ENCODE measurements at places on chromosomes 11 and 22.
A peak's percentile ranks its signal among the peaks of the same experiment; 100 is the strongest.

GRCh38 chr22:36660510-36660840 is 43.1 kb downstream of the CACNG2 start:
- no peaks in the 10 kb centered on the region for H3K4me1 ChIP-seq
- no peaks in the 10 kb centered on the region for H3K27me3 ChIP-seq
- H3K27ac ChIP-seq = no peak overlapping the region
- no peak for DNase-seq
- H3K4me3 ChIP-seq = no peak overlapping the region

- H3K36me3 ChIP-seq = no peaks in the 10 kb centered on the region
- no peak overlapping the region for H3K4me3 ChIP-seq
- H3K27ac ChIP-seq = peak overlapping the region; percentile 94
- peak; percentile 65 for DNase-seq
- H3K4me1 ChIP-seq = peaks cover 53% of the 10 kb centered on the region
Observed at GRCh38 chr22:40043081-40043480, 48.3 kb downstream of the FAM83F start.

- peak; percentile 11 for DNase-seq
- H3K36me3 ChIP-seq = no peaks in the 10 kb centered on the region
- H3K4me1 ChIP-seq = no peaks in the 10 kb centered on the region
- no peak overlapping the region for H3K27ac ChIP-seq
- H3K27me3 ChIP-seq = no peaks in the 10 kb centered on the region
Observed at GRCh38 chr11:2768471-2769408, 68.9 kb upstream of the KCNQ1OT1 start.

GRCh38 chr11:121762820-121763219 is 310.1 kb upstream of the SORL1-AS1 start:
- H3K36me3 ChIP-seq = no peaks in the 10 kb centered on the region
- H3K27me3 ChIP-seq = no peaks in the 10 kb centered on the region
- H3K4me1 ChIP-seq = peaks cover 12% of the 10 kb centered on the region
- no peak overlapping the region for H3K27ac ChIP-seq

GRCh38 chr11:93710239-93710638 is 31.1 kb downstream of the TAF1D start:
- H3K27ac ChIP-seq = no peak overlapping the region
- no peaks in the 10 kb centered on the region for H3K4me1 ChIP-seq
- no peaks in the 10 kb centered on the region for H3K36me3 ChIP-seq

DNA sequence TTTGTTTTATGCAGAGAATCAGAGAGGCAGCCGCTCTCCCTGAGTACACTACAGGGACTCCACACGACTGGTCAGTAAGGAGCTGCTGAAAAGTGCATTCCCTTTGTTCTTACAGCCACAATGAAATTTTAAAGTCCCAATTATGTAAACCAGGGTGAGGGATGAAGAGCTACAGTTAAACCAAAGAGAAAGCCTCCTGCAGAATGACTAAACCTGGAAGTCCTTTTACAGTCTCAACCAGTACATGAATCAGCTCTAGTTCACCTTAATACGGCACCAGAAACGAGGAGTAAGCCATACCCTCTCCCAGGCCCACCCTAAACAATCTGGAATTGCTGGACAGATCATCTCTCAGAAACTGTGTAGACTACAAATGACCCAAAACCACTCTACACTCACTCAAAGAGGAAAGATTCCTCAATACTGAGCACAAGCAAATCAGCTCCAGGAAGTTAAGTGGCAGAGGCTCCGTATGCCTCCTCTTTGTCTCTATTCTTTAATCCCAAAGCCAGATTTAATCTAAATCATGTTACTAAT is 113.1 kb downstream of the RBFOX2 start:
- H3K4me1 ChIP-seq = peaks cover 33% of the 10 kb centered on the region
- peak overlapping the region; percentile 70 for H3K27ac ChIP-seq
- no peaks in the 10 kb centered on the region for H3K36me3 ChIP-seq
- no peak for DNase-seq
- H3K4me3 ChIP-seq = no peak overlapping the region

DNA sequence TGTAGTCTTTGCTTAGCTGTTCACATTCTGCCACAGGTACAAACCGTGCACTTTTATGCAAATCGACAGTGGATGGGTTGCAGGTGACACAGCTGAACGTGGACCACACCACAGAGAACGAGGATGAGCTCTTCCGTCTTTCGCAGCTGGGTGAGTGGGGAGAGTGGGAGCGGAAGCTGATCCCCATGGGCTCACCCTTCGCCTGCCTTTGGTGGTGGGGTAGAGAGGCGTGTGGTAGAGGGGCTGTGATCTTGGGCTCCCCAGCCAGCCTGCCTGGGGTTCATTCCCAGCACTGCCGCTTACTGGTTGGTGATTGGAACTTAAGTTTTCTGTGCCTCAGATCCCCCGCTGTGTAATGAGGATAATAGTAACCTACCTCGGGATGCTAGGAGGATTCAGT is 19.1 kb downstream of the TAB1 start:
- H3K27me3 ChIP-seq = no peaks in the 10 kb centered on the region
- no peaks in the 10 kb centered on the region for H3K36me3 ChIP-seq
- no peak overlapping the region for H3K27ac ChIP-seq
- H3K4me3 ChIP-seq = no peak overlapping the region

GRCh38 chr11:19393941-19394340 is 153.2 kb upstream of the E2F8 start:
- H3K4me3 ChIP-seq = no peak overlapping the region
- H3K27ac ChIP-seq = no peak overlapping the region
- H3K27me3 ChIP-seq = no peaks in the 10 kb centered on the region
- no peaks in the 10 kb centered on the region for H3K36me3 ChIP-seq
- H3K4me1 ChIP-seq = no peaks in the 10 kb centered on the region

- no peaks in the 10 kb centered on the region for H3K27me3 ChIP-seq
- no peak for DNase-seq
- H3K4me1 ChIP-seq = peaks cover 35% of the 10 kb centered on the region
- no peak overlapping the region for H3K4me3 ChIP-seq
- H3K27ac ChIP-seq = peak overlapping the region; percentile 97
- H3K36me3 ChIP-seq = no peaks in the 10 kb centered on the region
Observed at GRCh38 chr11:65892661-65893317, 2.3 kb downstream of the CCDC85B start.

DNA sequence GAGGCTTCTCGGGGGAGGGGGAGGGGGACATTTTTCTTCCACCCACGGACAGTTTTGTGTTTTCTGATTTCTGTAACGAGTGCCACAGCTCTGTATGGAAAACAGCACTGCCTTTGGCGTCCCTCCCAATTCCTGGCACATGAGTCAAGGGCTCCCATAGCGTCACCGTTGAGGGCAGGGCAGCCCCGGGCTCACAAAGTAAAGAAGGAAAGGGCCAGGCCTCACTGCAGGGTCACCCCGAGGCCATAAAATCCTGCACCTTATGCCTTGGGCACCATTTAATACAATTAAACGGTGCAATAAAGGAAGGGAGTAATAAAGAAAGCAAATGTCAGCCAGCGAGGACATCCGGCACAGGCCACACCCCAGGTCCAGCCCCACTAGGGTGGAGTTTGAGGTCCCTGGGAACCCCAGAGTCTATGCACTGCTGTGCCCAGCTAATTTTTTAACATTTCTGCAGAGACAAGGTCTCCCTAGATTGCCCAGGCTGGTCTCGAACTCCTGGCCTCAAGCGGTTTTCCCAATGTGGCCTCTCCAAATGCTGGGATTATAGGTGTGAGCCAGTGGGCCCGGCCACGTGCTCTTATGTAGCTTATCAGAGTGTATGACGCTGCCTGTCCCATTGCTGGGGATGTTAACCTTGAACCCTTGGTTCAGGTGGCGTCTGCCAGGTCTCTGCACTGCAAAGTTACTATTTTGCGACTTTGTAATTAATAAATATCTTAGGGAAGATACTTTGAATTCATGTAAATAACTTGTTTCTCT is 13.6 kb upstream of the MUC2 start:
- H3K4me3 ChIP-seq = no peak overlapping the region
- no peak overlapping the region for H3K27ac ChIP-seq
- H3K4me1 ChIP-seq = no peaks in the 10 kb centered on the region

DNA sequence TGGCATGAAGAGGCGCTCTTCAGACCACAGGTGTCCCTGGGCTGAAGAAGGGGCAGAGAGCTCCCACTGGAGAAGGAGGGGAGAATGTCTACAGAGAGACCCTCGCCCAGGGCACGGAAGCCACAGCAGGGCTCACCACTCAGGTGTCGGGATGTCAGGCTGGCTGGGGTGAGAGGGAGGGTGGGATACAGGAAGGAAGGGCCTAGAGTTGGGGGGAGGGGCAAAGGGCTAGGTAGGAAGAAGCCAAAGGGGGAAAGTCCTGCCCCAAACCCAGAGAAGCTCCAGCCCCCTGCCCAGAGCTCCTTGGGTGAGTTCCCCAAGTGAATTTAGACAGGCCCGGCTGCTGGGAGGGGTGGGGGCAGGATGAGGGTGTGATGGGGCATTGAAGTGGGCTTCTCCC is 232.0 kb downstream of the CEP164 start:
- H3K4me1 ChIP-seq = no peaks in the 10 kb centered on the region
- no peak for DNase-seq

GRCh38 chr22:32904044-32904443 is 102.5 kb downstream of the TIMP3 start:
- DNase-seq = peak; percentile 77
- H3K4me1 ChIP-seq = no peaks in the 10 kb centered on the region
- no peaks in the 10 kb centered on the region for H3K27me3 ChIP-seq
- no peak overlapping the region for H3K4me3 ChIP-seq

DNA sequence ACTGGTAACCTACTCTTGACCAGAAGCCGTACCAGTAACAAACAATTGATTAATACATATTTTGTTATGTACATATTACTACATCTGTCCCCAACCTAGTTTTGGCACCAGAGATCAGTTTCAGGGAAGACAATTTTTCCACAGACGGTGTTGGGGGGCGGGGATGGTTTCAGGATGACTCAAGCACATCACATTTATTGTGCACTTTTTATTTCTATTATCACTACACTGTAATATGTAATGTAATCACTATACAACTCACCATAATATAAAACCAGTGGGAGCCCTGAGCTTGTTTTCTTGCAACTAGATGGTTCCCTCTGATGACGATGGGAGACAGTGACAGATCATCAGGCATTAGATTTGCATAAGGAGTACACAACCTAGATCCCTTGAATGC is 15.5 kb downstream of the DGCR8 start:
- H3K4me3 ChIP-seq = no peak overlapping the region
- no peaks in the 10 kb centered on the region for H3K27me3 ChIP-seq
- no peaks in the 10 kb centered on the region for H3K4me1 ChIP-seq

Data from testis (tissue), 5 donors.